Upper lobe of left lung (tissue), 6 donors: ENCODE measurements at places on chromosomes 12 and 14. TPM values are rescaled to one million over a fixed set of nuclear protein-coding genes. Genes with fewer than 3 reads are reported as not detected.

The NEUROD4 gene
- not detected for total RNA-seq

The KLRG1 gene
- total RNA-seq: 3.2 TPM

The PLEKHH1 gene
- 4.8 TPM for total RNA-seq

The LAG3 gene
- 0.46 TPM for total RNA-seq

The B3GNT4 gene
- not detected for total RNA-seq

The GZMH gene
- 4.9 TPM for total RNA-seq

- no peaks in the 10 kb centered on the region for H3K27me3 ChIP-seq
- H3K4me3 ChIP-seq: no peak overlapping the region
- no peak overlapping the region for H3K27ac ChIP-seq
- no peak for DNase-seq
- no peaks in the 10 kb centered on the region for H3K36me3 ChIP-seq
Measured at GRCh38 chr12:130917607-130918006, 36.1 kb upstream of the ADGRD1 start.

GRCh38 chr12:15664491-15664890, 124.7 kb downstream of the EPS8 start:
- no peaks in the 10 kb centered on the region for H3K27me3 ChIP-seq
- H3K4me1 ChIP-seq: no peaks in the 10 kb centered on the region
- H3K36me3 ChIP-seq: peaks cover 4% of the 10 kb centered on the region
- DNase-seq: no peak

GRCh38 chr12:1836854-1837421, 16.6 kb downstream of the LRTM2 start:
- no peak overlapping the region for H3K4me3 ChIP-seq
- no peak for DNase-seq
- H3K27me3 ChIP-seq: no peaks in the 10 kb centered on the region
- no peak overlapping the region for H3K27ac ChIP-seq
- no peaks in the 10 kb centered on the region for H3K36me3 ChIP-seq
- H3K4me1 ChIP-seq: no peaks in the 10 kb centered on the region

DNA sequence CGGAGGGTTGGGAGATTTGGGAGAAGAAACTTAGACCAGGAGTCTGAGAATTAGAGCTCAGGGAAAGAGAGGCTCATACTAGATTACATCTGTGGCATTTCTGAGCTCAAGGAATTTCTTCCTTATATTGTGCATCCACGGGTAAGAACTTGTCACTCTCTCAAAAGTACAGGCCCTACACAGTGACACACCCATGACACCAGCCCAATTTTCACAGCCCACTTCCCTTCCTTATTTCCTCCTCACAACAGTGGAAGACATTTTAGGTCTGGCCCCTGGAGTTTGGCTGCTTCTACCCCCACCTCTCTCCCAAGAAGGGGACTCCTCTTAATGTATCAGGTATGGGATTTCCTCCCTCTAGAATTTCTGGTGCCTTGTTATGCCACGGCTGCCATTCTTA, 9.2 kb upstream of the ZNF385A start:
- H3K36me3 ChIP-seq: peaks cover 58% of the 10 kb centered on the region
- H3K4me3 ChIP-seq: no peak overlapping the region
- H3K27ac ChIP-seq: no peak overlapping the region
- H3K27me3 ChIP-seq: no peaks in the 10 kb centered on the region
- DNase-seq: no peak

DNA sequence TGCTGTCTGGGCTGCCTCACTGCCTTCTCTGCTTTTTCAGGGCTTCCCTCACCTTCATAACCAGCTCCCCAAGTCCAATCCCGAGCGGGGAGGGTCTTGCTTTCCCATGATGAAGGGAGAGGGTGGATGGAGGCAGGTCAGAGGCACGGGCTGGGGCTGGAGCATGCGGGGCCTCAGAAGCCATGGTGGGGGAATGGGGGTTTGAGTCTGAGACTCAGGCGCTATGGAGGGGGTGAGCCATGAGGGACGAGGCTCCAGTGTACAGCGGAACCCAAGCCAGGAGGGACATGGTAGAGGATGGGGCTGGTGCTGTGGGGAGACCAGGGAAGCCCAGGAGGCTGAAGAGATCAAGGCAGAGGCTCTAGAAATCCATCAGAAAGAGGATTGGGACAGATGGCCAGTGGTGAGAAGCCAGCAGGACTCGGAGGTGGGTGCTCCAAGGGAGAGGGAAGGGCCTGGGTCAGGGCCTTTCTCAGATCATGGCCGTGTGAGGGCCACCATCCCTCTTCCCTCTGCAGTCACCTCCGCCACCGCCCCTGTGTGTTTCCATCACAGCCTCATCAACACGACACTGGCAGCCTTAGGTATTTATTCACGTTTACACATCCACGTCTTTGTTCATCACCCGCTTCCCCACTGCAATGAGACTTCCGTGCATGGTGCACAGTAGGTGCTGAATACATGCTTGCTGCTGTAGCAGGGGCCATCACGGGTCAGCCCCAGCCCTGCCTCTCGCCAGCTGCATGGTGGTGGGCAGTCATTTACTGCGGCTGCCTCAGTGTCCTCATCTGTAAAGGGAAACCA, 144.7 kb downstream of the ADGRD1 start:
- no peak overlapping the region for H3K27ac ChIP-seq
- peak; percentile 15 for DNase-seq
- H3K36me3 ChIP-seq: no peaks in the 10 kb centered on the region
- no peak overlapping the region for H3K4me3 ChIP-seq
- peaks cover 2% of the 10 kb centered on the region for H3K4me1 ChIP-seq

DNA sequence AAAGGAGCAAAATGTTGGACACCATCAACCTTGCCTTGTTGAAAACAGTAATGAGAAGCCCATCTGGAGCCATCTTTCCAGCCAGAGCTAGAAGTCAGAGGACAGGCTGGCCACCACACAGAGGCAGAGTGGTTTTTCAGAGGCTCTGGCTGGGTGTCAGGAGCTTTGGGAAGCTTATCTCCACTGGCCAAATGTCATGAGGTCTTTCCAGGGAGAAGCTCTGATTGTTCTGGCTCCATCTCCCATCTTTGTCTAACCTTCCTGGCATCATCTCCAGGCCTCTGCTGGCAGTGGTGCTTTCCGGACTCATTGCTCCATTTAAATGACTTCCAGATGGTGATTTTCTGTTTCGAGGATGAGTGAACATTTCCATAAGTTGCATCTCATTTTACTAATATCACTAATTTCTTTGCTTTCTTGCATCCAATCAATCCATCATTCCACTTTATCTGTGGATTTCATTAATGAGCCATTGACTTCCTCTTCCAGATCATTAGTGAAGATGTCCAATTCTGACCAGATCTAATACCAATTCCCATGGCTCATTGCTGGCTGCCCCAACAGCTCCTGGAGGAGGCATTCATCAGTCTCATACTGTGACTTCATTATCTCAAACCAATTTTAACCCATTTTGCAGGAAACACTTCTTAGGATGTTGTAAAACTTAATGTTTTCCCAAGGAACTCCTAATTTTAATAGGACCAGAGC, 35.3 kb upstream of the TMTC1 start:
- no peaks in the 10 kb centered on the region for H3K36me3 ChIP-seq
- no peak overlapping the region for H3K27ac ChIP-seq
- H3K4me3 ChIP-seq: no peak overlapping the region
- no peaks in the 10 kb centered on the region for H3K4me1 ChIP-seq
- DNase-seq: no peak

DNA sequence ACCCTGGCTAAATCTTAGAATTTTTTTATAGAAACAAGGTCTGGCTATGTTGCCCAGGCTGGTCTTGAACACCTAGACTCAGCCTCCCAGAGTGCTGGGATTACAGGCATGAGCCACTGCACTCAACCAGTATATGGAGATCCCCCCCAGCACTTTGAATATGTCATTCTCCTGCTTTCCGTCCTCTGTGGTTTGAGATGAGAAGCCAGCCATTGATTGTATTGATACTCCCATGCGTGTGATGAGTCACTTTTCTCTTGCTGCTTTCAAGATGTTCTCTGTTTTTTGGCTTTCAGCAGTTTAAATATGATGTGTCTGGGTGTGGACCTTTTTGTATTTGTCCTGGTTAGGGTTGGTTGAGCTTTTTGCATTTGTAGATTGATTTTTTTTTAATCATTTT, 75.2 kb upstream of the DNM1L start:
- H3K4me3 ChIP-seq: no peak overlapping the region
- DNase-seq: no peak
- peaks cover 12% of the 10 kb centered on the region for H3K36me3 ChIP-seq
- H3K27ac ChIP-seq: no peak overlapping the region

DNA sequence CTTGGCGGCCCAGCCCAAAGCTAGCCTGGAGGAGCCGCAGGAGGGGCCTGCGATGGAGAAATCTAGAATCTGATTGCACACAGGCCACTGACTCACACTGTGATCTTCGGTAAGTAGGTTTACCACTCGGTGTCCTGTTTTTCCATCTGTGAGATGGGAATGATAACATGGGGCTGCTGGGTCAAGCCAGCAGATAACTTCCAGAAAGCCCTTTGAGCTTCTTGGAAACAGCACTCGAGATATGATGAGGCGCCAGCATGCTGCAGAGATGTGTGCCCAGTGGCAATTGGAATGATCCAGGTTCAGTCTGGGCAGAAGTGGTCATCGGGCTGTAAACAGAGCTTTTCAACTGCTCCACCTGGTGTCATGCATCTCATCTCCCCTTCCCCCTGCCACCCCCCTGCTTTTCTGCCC, 771.3 kb upstream of the TBX3 start:
- no peaks in the 10 kb centered on the region for H3K27me3 ChIP-seq
- H3K36me3 ChIP-seq: no peaks in the 10 kb centered on the region
- H3K4me1 ChIP-seq: peaks cover 15% of the 10 kb centered on the region
- no peak overlapping the region for H3K27ac ChIP-seq

GRCh38 chr12:75289753-75290152, 40.4 kb downstream of the CAPS2 start:
- no peak overlapping the region for H3K27ac ChIP-seq
- no peak for DNase-seq
- no peaks in the 10 kb centered on the region for H3K4me1 ChIP-seq
- no peak overlapping the region for H3K4me3 ChIP-seq

DNA sequence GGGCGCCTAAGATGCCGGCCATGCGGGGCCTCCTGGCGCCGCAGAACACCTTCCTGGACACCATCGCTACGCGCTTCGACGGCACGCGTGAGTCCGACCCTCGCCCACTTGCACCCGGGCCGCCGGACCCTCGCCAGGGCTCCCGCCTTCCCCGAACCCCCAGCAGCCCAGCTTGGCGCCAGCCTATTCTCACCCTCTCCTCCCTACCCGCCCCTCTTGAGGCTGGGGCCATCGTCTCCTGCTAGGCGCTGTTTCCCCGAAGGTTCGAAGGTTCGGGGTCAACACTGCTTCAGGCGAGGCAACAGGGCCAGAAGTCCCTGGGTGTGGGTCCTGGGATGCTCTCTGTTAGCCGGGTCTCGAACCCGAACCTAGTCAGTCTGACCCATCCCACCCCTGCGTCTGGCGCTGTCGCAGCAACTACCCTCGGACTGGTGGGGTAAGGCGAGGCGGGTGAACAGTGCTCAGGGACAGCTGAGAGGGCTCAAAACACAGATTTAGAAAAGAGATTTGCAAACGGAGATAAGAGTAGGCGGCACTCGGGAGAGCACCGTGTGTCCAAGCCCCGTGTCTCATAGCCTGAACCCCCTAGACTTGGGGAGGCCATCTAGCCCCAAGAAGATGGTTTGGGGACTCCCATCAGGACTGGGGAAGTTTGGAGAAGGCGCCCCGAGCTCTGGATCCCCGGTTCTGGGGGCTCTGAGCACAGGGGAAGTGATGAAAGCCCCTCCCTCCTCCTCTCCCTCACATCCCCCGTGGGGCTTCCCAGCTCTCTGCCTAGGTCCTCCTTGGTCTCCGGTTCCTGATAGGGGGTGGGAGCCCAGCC, 787 bp downstream of the KCNH3 start:
- DNase-seq: no peak
- no peak overlapping the region for H3K27ac ChIP-seq
- peak overlapping the region; percentile 55 for H3K4me3 ChIP-seq
- H3K4me1 ChIP-seq: peaks cover 26% of the 10 kb centered on the region
- H3K36me3 ChIP-seq: no peaks in the 10 kb centered on the region
- H3K27me3 ChIP-seq: no peaks in the 10 kb centered on the region

DNA sequence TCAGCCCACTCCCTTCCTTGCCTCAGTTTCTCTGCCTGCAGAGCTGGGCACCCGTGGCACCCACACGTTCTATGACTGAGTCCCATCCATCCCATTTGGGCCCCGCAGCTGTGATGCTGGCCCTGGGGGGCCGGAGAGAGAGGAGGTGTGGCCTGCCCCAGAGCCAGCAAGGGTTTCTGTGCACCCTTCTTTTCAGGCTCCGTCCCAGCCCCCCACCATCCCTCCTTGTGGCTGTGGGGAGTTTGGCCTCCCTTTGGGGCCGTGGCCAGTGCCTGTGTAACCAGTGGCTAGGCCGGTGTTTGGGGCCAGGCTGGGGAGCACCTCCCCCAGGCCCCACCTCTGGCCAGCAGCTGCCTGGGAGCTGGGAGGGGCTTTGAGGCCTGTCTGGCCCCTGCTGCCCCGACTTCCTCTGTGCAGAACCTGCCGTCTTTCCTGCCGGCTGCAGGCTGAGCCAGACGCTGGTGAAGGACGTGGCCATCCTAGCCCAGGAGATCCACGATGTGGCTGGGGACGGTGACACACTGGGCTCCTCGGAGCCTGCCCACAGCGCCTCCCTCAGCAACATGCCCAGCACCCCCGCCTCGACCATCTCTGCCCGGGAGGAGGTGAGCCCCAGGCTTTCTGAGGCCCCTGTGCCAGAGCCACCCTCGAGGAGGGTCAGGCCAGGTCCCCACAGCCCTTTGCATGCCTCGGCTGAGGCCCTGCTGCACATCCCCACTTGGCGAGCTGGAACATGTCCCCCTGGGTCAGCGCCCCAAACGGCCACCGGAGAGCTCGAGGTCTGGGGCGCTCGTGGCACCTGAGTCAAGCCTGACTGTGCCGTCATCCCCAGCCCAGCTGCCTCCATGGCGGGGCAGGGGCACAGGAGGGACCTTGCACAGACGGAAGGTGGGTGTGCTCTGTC, 27.7 kb downstream of the CEP170B start:
- H3K27ac ChIP-seq: no peak overlapping the region
- no peak overlapping the region for H3K4me3 ChIP-seq
- DNase-seq: peak; percentile 17
- peaks cover 14% of the 10 kb centered on the region for H3K4me1 ChIP-seq
- H3K36me3 ChIP-seq: peaks cover 8% of the 10 kb centered on the region
- H3K27me3 ChIP-seq: no peaks in the 10 kb centered on the region
